ENCODE measurements at places on chromosomes 7 and 10.

DNA sequence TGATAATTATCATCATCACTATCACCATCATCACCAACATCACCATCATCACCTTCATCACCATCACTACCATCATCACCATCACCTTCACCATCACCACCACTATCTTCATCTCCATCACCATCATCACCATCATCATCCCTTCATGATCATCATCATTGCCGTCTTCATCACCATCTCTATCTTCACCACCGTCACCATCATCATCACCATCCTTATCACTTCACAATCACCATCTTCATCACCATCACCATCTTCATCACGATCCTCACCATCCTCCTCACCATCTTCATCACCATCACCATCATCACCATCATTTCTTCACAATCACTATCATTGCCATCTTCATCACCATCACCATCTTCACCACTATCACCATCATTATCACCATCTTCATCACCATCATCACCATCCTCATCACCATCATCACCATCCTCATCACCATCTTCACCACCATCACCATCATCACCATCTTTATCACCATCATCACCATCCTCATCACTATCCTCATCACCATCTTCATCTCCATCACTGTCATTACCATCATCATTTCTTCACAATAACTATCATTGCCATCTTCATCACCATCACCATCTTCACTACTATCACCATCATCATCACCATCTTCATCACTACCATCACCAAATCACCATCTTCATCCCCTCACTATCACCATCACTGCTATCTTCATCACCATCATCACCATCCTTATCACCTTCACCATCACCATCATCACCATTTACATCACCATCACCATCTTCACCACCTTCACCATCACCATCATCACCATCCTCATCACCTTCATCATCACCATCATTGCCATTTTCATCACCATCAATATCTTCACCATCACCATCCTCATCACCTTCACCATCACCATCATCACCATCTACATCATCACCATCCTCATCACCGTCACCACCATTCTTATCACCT is 72.4 kb upstream of the DNAAF5 start:
- no peak for DNase-seq

DNA sequence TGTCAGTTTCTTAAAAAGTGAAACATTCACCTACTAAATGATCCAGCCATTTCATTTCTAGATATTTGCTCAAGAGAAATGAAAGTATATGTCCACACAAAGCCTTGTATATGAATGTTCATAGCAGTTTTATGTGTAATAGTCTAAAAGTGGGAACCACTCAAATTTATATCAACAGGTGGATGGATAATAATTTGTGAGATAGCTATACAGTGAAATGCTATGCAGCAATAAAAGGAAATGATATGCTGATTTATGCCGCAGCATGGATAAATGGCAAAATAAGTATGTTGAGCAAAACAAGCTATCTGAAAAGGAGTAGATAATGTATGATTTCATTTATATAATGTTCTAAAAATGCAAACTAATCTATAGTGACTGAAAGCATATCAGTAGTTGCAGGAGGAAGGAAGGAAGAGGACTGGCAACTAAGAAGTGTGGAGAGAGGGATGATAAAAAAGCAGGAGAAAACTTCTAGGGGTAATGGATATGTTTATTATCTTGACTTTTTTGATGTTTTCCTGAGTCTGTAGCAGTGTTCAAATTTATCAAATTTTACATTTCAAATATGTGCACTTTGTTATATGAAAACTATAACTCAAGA is 80.6 kb downstream of the ABCB5 start:
- no peak for DNase-seq

GRCh38 chr7:23276376-23276775 is 22.8 kb upstream of the MALSU1 start:
- DNase-seq: peak; percentile 47

DNA sequence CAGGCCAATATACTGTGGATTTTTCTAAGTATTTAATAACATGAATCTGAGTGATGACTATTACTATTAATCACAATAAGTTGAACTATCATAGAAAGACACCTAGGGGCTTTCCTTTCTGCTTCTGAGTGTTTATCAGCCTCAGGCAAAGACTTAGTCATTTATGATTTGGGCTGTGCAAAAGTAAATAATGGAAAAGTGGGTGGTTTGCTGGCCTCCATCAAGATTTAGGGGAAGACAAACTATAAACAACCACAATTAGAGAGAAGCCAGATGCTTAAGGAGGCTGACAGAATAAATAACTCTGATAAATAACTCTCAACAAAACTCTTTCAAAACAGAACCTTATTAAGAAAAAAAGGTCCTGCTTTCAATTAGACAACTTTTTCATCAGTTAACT is 64.7 kb downstream of the MACC1 start:
- DNase-seq: no peak
